GM12891 (cell line): ENCODE measurements at places on chromosomes 6 and 20.

- DNase-seq, result no peak
Measured at GRCh38 chr20:33658929-33659328, 3.2 kb upstream of the C20orf144 start.

- DNase-seq, result no peak
Measured at GRCh38 chr20:44601236-44601671, 18.9 kb downstream of the PKIG start.

DNA sequence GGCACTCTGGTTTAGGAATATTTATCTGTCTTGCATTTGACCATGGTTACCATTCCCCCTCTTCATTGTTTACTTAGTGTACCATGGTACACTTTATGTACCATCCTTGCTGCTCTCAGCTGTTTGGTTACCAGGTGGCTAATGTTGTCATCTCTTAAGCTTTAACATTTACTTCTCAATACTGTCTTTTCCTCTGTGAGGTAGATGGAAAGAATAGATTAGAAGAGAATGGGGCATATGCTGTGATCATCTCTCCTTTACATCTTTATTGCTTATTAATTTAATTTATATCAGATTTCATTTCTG is 109.2 kb downstream of the NCOA3 start:
- no peak for DNase-seq

DNA sequence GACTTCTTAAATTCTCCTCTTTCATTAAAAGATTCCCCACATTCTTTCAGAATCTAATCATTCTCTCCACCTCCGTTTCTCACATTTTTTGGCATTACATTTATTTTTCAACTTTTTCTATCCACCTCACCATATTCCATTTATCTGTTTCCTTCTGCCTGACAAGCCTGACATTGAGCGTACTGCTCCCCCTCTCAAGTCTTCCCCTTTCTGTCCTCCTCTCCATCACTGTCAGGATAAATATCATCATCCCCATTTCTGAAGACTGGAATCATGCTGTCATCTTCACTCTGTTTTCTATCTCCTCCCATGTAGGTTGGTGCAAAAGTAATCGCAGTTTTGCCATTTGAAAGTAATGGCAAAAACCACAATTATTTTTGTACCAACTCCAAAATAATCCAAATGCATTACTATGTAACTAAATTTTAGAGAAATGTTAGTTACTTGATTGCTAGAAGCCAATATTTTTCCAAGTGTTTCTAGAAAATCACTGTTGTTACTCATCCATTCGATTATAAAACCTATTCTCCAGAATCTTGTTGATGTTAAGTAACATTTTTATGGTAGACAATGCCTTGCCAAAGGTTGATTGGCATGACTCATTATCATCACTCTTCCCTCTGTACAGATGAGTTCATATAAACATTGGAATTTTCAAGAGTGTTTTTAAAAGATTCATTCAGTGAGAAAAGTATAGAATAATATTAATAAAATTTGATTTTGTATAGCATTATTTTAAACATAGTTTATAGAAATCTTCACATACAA is 292.3 kb upstream of the RNF217 start:
- DNase-seq, result no peak

GRCh38 chr6:104253236-104253635 is 606.5 kb downstream of the HACE1 start:
- DNase-seq, result no peak

DNA sequence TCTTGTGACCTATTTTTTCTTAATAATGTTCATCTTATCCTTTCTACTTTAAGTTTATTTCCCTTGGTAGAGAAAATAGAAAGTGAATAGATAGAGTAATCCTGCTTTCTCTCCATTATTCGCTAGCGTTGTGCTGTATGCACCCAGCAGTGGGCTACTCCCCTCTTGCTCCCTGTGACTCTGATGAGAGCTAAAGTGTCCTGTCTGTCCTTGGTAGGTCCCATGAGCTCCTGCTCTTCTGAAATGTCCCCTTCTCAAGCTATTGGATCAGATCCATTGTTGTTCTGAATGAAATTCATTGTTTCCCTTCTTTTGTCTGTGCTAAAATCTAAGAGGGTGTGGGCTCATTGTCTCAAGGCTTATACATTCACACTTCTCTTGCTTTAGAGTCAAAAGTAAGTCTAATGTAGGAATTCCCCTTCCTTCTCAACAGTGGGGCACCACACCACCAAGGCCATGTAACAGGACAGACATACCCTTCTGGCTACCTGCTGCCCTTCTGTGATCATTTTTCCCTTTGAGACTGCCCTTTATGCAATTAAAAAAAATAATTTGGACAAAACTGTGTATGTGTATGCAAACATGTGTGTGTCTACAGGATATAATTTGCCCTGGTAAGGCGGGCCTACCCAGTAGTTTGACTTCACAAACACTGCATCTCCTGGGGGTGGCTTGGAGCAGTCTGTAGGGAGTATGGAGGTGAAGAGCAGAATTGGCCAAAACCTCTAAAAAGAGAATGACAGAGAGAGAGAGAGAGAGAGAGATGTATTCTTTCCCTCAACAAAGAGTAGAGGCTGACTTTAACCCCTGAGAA is 167.0 kb upstream of the MYLIP start:
- no peak for DNase-seq
